ENCODE measurements at places on chromosomes 1 and 21.

DNA sequence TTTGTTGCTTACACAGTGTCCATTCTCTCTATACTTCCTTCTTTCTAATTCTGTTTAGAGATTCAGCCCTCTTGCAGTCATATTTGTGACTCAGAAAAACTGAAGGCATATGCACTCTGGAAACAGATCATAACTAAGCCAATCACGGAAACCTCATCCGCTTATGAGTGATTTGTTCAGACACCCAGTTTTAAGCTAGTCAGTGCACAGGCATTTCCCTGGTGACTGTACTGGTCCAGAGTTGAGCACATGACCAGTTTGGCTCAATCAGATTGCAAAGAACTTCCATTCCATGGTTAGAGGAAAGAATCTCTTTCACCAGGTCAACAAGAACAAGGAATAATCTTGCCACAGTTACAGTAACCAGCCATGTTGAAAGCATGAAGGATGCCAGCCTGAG is 69.2 kb upstream of the SGIP1 start:
- no peak for DNase-seq

DNA sequence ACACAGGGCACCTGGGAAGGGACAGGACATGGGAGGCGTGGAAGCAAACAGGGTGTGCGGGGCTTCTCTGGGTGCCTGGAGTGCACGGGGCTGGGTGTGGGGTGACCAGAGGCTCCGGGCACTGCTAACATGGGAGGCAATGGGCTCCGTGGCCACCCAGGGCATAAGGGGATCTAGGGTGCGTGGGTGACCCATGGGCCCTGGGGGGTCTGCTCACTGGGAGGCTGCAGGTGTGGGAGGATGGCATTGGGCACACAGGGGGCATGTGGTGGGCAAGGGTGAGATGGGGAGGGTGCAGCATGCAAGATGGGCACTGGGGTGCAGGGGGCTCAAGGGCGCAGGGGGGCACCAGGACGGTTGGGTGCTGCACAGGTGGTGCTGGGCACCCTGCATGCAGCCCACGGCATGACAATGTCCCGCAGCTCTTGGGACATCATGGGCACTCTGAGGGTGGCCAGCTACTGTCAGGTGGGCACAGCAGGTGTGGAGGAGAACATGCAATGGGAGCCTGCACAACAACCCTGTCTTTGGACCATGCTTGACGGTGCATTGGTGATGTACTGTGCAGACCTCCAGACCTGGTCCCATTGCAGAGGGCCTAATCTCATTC is 15.1 kb downstream of the TRIM11 start:
- no peak for DNase-seq

- no peak for DNase-seq
Measured at GRCh38 chr21:42649122-42650032, 4.0 kb upstream of the PDE9A start.

DNA sequence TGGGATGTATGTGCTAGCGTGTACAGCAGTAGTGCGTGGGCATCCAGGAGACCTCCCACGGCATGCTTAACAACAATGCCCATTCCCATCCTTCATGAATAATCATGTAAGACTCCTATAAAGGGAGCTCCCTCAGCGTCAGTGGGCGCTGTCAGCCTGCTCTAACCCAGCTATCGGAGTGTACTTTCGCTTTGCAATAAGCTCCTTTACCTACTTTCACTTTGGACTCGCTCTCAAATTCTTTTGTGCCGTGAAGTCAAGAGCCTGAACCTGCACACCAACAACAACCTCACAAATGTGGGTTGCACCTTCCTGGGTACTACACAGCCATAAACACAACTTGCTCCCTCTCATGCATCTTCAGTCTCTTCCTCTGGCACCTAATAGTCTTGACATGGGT is 114.8 kb upstream of the PAXBP1 start:
- DNase-seq, result no peak

DNA sequence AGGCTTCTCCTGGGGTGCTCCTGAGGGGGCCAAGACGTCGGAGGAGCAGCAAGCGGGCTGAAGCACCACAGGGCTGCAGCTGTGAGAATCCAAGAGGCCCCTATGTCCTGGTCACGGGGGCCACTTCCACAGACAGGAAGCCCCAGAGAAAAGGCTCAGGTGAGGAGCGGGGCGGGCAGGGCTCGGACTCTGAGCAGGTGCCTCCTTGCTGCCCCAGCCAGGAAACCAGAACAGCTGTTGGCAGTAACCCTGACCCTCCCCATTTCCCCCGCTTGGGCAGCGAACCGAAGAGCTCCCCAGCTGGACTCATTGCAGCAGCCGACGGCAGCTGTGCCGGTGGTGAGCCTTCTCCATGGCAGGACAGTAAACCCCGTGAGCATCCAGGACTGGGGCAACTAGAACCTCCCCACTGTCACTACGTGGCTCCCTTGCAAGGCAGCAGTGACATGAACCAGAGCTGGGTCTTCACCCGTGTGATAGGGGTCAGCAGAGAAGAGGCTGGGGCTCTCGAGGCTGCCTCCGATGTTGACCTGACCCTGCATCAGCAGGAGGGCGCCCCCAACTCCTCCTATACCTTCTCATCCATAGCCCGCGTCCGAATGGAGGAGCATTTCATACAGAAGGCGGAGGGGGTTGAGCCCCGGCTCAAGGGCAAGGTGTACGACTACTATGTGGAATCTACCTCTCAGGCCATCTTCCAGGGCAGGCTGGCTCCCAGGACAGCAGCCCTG is 625 bp downstream of the KLHDC7A start:
- no peak for DNase-seq

DNA sequence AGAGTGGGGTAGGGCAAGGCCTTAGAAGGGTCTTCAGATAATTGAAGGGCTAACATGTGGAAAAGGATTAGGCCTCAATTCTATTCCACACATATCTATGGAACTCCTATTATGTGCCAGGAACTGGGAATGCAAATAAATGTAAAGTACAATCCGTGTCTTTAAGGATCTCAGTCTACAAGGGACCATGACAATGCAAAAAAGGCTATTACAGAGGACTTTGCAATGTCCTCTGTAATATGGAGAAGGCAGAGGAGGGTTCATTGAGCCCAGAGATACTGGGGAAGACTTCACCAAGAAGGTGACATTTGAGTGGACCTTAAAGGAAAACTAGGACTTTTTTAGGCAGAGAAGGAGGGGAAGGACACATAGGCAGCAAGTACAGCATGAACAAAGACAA is 4.5 kb upstream of the SCMH1 start:
- no peak for DNase-seq

DNA sequence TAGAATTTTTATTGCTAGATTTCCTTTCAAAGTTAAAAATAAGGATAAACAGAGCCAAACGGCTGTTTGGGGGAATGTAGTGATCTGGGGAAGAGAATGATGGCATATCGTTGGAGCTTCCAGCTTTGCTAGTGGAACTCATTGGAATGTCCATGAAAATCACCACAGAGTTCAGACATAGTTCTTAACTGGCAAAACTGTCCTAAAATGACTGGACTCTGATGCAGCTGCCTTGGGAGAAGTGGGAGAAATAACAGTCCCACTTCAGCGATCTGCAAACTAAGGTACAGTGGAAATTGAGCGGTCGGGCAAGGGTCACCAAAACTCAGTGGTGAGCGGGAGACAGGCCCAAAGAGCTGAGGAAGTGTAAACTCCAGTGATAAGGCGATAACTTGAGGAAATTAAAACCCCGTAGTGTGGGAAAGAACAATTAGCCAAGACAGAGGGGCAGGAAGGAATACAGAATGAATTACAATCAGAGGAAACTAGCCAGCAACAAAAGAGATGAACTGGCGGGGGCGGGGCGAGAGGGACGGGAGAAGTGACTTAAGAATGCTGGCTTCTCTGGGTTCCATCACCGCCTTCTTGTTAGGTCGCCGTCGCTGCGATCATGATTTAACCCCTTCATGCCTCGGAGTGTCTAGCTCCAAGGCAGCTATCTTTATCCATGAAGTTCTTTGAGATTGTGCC is 89.8 kb upstream of the ARHGAP29 start:
- DNase-seq, result no peak

DNA sequence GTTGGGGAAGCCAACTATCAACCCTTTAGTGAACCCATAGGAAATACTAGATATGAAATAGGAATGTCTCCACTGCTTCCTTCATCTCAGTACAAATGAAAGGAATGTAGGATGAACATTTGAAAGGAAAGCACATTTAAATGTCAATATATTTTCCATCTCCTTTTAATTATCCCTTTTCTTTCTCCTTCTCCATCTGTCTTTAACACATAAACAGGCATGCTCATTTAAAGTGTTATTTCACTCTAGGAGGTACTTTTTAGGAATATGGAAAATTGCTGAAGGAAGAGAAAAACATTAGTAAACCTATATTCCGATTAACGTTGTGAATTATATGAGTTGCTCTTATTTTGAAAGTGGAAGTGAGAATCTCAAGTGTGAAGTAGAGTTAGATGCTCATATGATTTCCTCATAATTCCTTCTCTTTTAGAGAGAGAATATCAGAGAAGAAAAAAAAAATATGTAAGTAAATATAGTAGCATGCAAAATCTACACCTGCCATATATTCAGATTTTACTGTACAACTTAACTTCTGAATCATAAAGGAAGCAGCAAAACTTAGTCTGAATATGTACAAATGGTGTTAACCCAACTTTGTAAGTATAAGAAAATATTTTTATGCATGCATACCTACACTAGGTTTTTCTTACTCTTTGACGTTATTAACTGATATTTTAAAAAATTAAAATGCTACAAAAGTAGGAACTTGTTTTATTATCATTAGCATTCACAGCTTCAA is 406.9 kb upstream of the B3GALT2 start:
- DNase-seq, result no peak

- DNase-seq, result no peak
Measured at GRCh38 chr1:107863342-107863741, 101.6 kb downstream of the VAV3 start.

DNA sequence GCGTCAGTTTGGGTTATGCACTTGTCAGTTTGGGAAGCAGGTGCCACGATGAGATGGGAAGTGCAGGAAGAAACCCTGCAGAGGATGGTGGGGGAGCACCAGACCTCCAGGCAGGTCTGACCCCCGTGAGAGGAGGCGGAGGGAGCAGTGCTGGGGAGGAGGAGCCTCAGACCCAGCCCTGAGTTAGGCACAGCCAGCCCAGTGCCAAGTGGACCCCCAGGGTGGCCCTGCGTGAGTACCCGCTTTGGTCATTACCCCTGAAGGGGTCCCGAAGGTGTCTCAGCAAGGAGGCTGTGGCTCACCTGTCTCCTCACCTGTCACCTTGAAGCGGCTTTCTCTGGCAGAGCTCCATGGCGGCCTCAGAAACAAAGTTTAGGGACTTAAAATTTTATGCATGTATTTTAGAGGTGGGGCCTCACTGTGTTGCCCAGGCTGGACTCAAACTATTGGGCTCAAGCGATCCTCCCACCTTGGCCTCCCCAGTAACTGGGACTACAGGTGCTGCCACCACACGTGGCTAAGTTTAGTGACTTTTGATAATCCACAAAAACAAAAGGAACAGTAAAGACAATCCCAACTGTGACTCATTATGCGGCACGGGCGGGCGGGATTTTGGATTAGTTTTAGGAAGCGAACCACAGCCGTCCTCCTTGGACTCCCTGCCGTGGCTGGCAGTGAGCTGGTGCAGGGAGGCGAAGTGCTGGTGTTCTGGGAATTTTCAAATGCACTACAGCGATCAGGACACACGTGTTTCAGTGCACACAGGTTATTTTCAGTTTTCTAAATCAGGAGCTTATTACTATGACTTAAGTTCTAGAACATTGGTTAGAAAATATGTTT is 4.7 kb downstream of the AGPAT3 start:
- no peak for DNase-seq

GRCh38 chr1:89201106-89201794 is 2.5 kb upstream of the GBP4 start:
- DNase-seq, result no peak

- DNase-seq, result peak; percentile 43
Measured at GRCh38 chr1:83857103-83857502, 141.8 kb downstream of the TTLL7 start.

DNA sequence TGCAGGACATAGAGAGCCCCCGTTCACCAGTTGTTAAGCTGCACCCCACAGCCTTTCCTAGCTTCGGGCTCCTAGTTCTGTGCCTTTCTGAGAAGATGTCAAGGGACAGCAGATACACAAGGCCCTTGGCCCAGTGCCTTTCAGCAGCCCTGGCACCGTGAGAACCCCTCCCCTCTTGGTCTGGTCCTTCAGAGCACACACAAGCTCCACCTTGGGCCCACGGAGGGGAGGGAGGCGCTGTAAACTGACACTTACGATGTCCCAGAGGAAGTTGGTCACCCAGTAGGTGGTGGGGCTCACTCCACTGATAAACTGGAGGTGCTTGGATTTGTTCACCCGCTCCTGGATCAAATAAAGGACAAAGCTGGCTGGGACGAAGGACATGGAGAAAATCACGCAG is 101.6 kb downstream of the ABCA4 start:
- DNase-seq, result no peak

DNA sequence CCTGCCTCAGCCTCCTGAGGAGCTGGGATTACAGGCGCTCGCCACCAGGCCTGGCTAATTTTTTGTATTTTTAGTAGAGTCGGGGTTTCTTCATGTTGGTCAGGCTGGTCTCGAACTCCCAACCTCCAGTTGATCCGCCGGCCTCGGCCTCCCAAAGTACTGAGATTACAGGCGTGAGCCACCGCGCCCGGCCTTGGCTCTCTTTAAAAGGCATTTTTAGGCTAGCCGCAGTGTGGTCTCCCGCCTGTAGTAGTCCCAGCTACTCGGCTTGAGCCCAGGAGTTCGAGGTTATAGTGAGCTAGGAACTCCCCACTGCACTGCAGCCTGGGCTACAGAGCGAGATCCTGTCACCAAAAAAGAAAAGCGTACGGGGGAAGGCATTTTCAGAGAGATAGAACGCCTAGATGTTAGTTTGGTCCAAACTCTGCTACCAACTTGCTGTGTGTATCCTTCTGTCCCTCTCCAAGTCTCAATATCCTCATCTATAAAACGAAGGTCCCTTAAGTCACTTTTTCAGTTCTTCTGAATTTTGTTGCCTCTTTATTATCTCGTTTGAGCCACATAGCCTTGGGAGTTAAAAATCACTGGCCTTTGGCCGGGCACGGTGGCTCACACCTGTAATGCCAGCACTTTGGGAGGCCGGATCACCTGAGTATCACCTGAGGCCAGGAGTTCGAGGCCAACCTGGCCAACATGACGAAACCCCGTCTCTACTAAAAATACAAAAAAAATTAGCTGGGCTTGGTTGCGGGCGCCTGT is 734 bp downstream of the MED18 start:
- peak; percentile 14 for DNase-seq

- peak; percentile 69 for DNase-seq
Measured at GRCh38 chr1:1144122-1144842, 28.4 kb upstream of the C1orf159 start.
